ENCODE measurements at places on chromosomes 2 and 18.

DNA sequence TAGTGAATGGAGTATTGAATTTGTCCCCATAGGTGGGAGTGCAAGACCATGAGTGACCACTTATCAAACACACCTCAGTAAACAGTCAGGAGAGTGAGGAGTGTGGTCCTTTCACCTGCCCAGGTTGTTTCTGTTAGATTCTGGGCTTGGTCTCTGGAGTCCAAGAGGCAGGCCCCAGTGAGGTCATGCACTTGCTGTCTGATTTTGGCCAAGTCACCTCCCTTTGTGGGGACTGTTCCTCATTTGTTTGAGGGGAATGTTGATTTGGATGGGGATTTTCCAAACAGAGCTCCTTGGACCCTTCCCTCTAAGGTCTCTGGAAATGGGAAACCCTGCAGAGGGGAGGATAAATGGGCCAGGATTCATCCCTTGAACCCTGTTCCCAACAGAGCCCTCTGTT, 7.3 kb downstream of the IL1RN start:
- DNase-seq = no peak

DNA sequence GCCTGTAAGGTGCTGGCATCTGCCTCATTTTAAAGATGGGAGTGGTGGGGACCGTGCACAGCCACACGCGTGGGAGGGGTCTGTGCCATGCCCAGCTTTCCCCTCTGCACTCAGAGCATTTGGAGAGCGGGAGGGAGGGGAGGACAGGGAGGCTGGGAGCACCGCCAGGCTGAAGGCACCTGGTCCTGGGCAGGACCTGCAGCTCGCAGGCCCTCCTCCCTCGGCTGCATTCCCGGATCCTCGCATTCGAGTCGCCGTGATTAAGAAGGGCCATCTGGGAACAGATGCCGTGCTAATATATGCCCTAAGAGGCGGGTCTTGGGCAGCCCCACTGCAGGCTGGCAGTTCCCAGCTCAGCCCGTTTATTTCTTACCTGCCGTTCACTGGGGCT, 84.0 kb downstream of the PTGR3 start:
- DNase-seq = no peak

DNA sequence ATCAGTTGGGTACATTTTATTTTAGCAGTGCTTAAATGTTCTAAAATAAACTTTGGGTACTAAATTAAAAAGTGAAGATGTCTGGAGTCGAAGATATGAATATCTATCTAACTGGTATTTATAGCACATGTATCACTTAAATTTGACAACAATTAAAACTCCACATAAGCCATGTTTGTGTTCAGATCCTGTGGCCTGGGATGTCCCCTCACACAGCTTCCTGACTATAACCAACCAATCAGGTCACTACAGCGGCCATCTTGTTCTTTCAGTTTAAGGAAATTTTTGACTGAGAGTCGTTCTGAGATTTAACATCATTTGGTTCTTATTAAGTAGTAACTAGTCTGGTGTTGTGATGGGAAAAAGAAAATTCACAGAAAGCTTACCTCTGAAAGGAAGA, 170.7 kb upstream of the NRP2 start:
- DNase-seq = no peak

DNA sequence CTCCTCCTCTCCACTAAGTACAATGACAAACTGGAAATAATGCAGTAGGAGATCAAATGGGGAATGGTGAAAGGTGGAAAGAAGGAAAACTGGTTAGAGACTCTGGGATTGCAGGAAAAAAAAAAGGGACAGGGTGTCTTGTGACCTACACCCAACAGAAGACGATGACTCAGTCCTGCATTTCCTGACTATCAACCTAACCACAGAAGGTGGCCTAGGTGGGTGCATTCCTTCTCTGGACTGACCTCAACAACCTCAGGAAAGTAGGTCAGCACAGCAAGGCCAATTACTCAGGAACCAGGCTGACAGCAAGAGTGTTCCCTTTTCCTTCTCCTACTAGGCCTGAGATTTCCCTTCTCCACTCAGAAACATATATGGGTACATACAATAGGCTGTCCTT, 1386.4 kb upstream of the ZEB2 start:
- DNase-seq = no peak

- no peak for DNase-seq
These were observed 131.0 kb downstream of the SNTG2 start for GRCh38 chr2:1081451-1082225.

DNA sequence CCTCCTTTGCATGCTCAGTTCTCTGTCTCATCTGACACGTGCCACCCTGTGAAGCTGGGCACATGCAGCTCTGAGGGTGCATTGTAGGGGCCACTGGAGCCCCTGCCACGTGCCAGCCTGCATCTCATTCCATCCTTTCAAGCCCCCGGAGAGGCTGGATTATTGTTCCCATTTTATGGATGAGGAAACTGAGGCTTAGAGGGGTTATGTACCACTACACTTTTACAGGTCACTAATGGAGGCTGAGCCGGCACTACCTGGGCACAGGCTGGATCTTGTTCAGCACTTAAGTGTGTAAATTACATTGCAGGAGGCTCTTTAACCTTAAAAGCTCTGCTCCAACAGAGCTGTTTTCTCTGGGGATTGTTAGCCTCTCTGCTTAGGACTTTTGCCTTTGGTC, 47.5 kb downstream of the KCNIP3 start:
- no peak for DNase-seq

DNA sequence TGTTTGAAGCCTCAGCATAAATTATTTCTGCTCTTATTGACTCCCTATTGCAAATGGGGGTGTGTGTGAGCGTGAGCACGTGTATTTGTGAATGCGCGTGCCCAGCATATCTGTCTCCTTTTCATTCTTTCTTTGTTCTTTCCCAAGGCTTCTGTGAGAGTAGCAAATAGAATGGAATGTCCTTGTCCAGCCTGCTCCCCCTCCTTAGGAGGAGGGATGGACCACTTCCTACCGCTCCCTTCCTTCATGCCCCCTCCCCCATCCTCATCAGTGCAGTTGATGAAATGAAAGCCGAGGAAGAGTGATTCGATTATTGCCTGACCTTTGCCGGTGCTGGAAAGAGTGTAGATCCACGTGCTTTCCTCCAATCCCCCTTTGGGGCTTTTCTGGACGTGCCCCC, 102.0 kb downstream of the CPO start:
- DNase-seq = no peak

DNA sequence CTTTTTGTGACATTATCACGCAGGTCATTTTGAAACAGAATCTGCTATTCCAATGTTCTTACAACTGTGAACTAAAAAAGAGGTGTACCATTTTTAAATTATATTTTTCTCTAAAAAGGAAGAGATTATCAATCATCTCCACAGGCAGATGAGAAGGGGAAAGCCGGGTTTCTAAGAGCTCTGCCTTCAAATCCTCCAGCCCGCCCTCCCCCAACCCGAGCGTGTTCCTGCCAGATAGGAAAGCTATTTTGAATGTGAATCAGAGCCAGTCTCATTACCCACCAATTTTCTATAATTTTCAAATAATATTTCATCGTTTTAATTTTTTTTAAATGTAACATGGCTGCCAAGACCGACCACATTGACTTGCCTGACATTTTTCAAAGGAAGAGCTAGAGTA, 65.9 kb downstream of the KCNF1 start:
- DNase-seq = no peak

- no peak for DNase-seq
These were observed 213.1 kb upstream of the MC4R start for GRCh38 chr18:60585670-60586069.

All from stimulated activated CD4-positive, alpha-beta T cell treated with anti-CD3 and anti-CD28 coated beads, Interleukin-2, amount 100 ng/mL, for 4 hours (primary cell).